ENCODE measurements at places on chromosomes 4 and X.

DNA sequence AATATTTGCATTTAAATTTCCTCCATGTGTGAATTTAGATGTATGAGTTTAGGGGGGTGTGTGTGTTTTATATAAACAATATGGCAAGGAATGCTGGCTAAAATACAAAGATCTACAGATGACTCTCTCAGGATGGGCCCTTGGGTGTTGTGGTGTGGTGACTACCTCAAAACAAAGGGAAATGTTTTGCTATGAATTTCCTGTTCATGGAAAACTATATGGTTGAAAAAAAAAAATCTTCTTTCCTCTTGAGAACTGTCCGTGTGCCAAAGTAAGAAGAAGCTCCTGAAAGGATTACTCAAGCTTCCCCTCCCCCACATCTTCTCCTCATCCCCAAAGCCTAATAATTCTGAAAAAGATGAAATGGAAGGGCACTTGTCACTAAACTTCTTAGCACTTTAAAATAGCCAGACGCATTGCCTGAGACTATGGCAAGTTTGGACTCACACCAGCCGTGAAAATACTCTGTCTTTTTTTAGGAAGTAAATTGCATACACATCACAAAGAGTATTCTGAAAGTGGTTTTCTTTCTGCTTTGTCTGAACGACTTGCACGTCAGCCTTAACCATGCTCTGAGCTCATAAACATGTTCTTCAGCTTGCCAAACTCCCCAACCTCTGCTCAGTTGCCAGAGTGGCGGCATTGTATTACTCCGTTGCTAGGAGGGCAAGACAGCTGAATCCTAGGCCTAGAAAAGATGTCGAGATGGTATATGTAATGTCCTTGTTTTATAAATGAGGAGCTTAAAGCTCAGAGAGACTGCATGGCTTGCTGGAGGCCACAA, 250.4 kb upstream of the JADE1 start:
- no peak for DNase-seq

DNA sequence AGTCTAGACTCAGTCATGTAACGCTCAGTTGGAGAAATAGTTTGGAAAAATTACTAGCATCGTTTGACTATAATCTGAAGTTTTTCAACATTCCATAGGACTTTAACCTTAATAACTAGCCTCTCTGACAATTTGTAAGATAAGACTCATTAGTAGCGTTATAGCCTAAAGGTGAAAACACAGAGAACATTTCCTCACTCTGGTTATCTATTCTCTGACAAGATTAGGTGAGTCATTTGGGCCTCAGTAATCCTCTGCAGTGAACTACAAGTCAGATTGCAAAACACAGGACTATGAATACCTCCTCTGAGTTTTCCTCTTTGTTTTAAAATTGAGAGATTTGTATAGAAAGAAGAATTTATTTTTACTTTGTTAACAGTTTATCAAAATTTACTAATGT, 31.8 kb upstream of the PDLIM5 start:
- no peak for DNase-seq

DNA sequence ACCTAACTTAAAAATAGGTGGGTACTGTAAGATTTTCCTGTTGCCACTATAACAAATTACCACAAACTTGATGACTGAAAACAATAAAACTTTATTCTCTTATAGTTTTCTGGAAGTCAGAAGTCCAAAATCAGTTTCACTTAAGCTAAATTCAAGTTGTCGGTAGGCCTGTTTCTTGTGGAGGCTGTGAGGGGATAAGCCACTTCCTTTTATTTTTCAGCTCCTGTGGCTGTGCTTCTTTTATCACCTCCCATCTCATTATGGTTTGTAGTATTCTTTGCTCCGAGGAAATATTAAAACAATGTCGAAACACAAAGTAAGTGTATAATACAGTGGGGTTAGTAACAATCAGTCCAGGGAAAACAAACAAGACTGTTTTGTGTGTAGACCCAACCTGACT, 610.5 kb upstream of the TECRL start:
- no peak for DNase-seq

- DNase-seq, result no peak
Observed at GRCh38 chrX:11346121-11346682, 53.0 kb downstream of the AMELX start.

GRCh38 chrX:139692908-139693307, 15.1 kb downstream of the MCF2 start:
- no peak for DNase-seq

GRCh38 chr4:126687655-126688358, 945.0 kb upstream of the INTU start:
- no peak for DNase-seq

DNA sequence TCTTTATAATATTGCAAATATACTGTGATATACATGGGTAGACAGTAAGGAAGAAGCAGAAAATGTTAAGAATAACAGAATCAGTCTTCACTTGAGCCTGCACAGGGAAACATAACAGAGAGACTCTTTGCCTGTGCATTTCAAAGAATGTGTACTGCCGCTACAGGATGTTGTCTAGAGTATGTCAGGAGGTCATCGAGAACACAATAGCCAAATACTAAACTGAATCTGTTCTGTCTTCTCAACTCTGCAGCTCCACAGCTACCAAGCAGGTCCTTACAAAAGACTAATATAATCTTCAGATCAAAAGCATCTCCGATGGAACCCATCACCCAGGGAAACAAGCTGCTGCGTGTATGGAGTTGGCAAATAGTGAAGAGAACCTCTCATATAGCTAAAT, 471.5 kb downstream of the PCDH10 start:
- DNase-seq, result no peak

DNA sequence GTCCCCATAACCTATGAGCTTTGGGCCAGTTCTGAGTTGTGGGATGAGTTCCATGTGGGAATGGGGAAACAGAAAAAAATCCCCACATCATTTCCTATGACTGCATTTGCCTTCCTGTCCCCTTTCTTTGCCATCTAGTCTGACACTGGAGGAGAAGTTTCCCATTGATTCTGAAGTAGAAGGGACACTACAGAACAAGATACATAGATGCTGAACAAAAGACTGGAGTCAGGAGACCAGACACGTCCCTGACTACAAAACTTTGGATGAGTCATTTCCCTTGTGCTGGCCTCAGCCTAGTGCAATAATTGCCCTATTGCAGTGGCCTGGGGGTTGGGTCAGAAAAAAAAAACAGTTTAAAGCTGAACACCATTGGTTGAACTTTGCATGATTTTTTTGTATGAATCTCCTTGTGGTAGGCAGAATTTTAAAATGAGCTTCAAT, 22.1 kb downstream of the BEX3 start:
- DNase-seq, result no peak

- no peak for DNase-seq
Observed at GRCh38 chrX:44456685-44457084, 86.0 kb downstream of the FUNDC1 start.

DNA sequence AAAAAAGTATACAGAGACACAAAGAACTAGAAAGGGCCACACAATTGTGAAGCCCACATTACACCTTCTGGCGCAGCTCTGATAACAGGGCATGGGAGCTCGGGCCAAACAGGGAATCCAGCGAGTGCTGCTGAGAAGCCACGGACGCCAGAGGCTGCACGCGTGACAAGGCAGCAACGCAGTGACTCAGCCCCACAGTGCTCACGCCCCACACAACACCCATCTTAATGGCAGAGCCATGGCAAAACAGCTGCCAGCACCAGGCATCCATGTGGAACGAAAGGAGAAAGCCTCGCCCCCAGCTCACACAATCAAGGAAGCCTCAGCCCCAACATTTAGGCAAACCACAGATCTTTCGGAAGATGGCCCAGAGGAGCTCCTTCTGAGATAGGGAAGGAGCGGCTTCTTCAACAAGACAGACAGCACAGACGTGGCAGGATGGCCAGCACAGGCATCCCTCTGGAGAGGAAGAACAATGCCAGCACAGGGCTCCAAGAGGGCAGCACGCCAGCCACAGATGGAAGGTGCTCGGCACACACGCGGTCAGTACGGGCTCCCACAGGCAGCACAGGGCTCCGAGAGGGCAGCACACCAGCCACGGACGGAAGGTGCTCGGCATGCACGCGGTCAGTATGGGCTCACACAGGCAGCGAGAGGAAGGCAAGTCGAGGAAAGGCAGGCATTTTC, 33.1 kb downstream of the GAK start:
- DNase-seq, result peak; percentile 45

GRCh38 chr4:17020901-17021300, 122.5 kb upstream of the LDB2 start:
- DNase-seq, result no peak

DNA sequence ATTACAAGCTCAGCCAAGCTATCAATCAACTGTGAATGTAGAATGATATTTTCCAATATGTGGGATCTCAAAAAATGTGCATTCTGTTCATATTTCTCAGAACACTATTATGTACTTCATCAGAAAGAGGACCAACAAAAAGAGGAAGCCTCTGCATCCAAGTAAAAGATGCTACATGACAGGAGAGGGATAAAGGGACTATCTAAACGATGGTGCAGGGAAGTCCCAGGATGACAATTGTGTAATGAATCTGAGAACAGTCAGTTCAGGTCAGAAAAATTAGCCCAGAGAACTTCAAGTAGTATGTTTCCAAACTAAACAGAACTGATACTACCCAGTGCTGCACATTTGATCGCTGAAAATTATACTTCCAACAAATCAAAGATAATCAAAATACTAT, 127.0 kb downstream of the ZNF330 start:
- no peak for DNase-seq

DNA sequence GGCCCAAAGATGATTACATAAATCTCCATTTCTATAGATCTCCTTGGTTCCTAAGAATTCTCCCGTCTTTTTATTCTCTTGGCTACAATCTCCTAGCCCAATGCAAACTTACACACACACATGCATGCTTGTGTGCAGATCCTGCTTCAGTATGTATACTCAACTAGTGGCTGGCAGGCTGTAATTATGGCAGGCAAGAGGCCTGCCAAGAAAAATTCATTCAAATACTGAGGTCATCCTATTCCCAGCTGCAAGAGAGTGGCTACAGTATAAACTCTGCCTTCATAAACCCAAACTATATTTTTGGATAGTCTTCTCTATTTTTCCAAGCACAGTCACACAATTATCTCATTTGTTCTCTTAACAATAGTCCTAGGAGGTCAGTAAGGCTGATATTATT, 95.2 kb downstream of the SHROOM4 start:
- DNase-seq, result no peak

DNA sequence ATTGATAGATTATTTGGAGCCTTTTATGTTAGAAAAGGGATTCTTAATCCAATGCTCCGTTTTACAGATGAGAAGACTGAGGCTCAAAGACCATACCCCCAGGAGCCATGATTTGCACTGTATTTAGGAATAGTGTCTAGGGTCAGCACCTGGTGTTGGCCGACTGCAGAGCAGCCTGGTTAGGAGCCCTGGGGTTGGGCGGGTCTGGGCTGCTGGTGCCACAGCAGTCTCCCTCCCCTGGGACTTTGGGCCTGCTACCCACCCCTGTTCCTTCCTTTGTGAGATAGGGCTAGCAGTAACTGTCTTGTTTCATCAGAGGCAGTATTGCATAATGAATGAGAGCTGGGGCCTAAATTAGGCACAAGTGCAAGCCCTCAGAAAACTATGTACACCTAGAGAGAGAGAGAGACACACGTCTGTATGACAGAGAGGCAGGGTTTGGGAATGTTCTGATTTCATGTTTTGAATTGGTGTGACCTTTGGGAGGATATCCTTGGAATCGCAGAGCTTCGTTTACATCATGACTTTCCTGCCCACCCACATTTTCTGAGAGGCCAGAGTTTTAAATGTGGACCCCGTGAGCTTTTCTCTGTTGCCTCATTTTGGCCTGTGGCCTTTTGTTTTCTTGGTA, 111.7 kb downstream of the PTTG2 start:
- no peak for DNase-seq

- DNase-seq, result no peak
Observed at GRCh38 chrX:2325076-2325784, 175.5 kb downstream of the DHRSX start.

DNA sequence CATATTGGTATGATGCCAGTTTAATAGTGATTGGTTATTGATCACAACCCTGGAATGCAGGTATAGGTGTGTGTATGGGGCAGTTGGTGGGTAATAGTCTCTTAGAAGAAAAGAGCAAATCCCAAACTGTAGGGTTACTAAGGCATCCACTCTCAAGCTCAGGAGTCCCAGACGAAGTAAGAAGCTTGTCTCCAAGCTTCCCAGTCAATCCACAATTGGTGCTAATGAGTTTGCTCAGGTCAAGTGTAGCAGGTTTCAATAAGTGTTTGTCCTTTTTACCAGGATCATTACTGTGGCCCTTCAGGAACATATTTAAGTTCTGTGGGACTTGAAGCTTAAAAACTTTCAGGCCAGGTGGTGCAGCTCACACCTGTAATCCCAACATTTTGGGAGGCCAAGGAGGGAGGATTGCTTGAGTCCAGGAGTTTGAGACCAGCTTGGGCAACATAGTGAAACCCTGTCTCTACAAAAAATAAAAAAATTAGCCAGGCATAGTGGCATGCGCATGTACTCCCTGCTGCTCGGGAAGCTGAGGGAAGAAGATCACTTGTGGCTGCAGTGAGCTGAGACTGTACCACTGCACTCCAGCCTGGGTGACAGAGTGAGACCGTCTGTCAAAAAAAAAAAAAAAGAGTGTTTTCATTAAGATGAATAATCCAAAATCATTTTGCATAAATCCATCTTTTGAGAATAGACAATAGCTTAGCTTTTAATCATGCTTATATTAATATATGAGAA, 166.8 kb downstream of the UNC5C start:
- DNase-seq, result no peak

- no peak for DNase-seq
Observed at GRCh38 chr4:169051761-169052593, 41.9 kb upstream of the CBR4 start.

DNA sequence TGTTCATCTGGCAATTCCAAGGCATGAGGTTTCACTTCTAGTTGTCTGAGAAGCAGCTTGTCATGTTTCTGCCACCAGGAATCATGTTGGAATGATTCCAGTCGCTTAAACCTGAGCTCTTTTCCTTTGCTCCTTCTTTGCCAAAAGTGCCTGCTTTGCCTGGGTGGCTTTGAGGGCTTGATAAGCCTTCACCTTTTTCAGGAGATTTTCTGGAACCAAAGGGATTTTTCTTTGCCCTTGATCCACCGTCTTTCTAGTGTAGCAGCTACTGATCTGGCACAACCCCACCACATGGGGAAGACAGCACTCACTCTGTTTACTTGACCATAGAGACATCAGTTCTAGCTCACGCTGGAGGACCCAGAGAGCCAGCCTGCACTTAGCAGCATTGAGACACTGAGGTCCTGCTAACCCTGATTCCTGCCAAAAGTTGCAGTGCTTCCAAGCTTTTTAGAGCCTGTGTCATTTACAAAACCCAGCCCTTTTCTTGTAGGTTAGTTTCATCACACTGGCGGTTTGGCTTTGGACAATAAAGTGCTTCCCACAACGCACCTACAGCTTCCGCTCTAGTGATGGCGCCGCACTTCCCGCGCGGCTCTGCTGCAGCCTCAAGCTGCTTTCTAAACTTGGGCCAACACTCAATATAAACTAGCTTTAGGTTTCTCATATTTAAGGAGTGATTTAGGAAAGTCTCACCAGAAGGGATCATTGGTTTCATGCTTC, 7.3 kb upstream of the CCNI start:
- no peak for DNase-seq

GRCh38 chr4:72991873-72992272, 77.6 kb downstream of the COX18 start:
- DNase-seq, result no peak

- DNase-seq, result no peak
Observed at GRCh38 chrX:93591398-93591797, 82.0 kb downstream of the NAP1L3 start.

- DNase-seq, result no peak
Observed at GRCh38 chr4:10343656-10344055, 113.6 kb downstream of the ZNF518B start.

GRCh38 chr4:108024878-108025165, 35.1 kb downstream of the HADH start:
- no peak for DNase-seq

- DNase-seq, result no peak
Observed at GRCh38 chr4:158610790-158611189, 60.9 kb downstream of the C4orf46 start.

- no peak for DNase-seq
Observed at GRCh38 chr4:76968937-76969336, 19.4 kb downstream of the SEPTIN11 start.
